Spinal cord (tissue), 10 donors: ENCODE measurements at places on chromosomes 7 and 10. TPM values are rescaled to one million over a fixed set of nuclear protein-coding genes. Genes with fewer than 3 reads are reported as not detected.

Gene ZNF398
- total RNA-seq: 15.3 TPM

Gene ETV1
- total RNA-seq: 39.8 TPM

- no peak for DNase-seq
Measured at GRCh38 chr10:94016727-94017714, 23.3 kb downstream of the PLCE1 start.

DNA sequence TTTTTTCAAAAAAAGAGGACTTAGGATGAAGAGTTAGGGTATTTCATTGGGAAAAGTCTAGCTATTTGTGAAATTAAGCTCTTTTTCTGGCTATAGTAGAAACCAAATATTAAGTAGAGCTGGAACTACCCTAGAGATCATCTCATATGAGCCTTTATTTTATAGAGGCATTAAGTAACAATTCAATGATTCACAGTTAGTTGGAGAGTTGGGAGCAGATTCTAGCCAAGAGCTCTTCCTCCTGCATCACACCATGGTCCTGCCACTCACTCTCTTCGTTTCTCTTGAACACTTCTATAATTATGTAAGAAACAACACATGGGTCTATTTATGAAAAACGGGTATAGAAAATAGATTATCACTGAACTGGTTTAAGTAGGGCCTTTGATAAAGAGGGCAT lies 76.1 kb upstream of the ANK3 start:
- DNase-seq: no peak

DNA sequence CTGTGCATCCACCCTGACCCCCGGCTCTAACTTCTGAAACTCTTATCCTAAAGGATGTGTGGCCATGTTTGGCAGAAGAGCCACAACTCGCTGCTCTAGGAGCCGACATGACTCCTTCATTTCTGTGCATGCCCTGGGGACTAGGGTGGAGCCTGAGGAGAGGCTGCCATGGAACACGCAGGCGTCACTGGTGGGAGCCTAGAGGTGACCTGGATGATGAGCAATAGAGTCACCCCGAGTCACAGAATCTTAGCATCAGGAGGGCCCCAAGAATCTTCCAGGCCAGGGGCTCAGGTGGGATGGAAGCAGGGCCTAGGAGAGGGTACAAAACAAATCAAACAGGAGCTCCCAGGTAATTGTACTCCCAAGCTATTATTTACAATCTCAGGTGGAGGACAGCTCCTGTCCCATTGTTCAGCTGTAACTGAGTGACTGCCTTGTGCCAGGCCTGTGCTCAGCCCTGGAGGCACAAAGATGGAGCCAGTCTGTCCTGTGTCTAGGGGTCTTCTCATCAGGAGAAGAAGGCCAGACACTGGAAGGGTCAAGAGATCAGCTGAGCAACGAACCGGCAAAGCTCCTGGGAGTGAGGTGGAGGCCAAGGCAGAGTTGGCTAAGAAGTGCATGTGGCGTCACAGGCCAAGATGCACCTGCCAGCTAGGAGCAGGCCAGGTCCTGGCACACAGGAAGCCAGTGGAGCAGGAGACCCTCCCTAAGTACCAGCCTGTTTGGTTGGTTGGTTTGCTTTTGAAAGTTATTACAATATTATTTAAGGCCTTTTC lies 5.8 kb upstream of the ZNF22 start:
- DNase-seq: no peak

Gene TTYH3
- 31.8 TPM for total RNA-seq
